ENCODE measurements at places on chromosomes 12 and 14. TPM values are rescaled to one million over a fixed set of nuclear protein-coding genes. Genes with fewer than 3 reads are reported as not detected.
A peak's percentile ranks its signal among the peaks of the same experiment; 100 is the strongest.

DNA sequence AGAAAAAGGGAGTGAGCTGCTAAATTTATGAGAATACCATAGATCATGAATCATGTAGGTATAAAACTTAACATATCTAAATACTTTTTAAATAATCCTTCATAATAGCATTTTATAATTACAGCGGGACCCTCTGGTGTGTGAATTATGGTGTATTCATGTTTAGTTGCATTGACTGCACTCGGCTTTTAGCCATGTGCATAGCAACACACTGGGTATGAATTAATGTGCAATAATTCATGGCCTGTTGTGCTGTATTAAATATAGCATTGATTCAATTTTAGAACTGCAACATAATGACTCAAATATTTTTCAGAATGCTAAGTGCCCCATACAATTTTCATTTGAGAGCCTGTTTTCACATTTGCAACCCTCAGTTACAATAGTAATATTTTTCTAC is 249.6 kb upstream of the G2E3 start:
- no peaks in the 10 kb centered on the region for H3K36me3 ChIP-seq
- no peaks in the 10 kb centered on the region for H3K27me3 ChIP-seq
- H3K4me1 ChIP-seq: no peaks in the 10 kb centered on the region
- H3K27ac ChIP-seq: no peak overlapping the region
- no peak for DNase-seq

- no peak for DNase-seq
- no peaks in the 10 kb centered on the region for H3K4me1 ChIP-seq
- H3K36me3 ChIP-seq: no peaks in the 10 kb centered on the region
- no peak overlapping the region for H3K4me3 ChIP-seq
Measured at GRCh38 chr14:40911141-40911540, 695.5 kb upstream of the LRFN5 start.

GRCh38 chr14:80567905-80568536 is 356.7 kb upstream of the DIO2 start:
- H3K36me3 ChIP-seq: no peaks in the 10 kb centered on the region
- H3K27ac ChIP-seq: no peak overlapping the region
- no peak overlapping the region for H3K4me3 ChIP-seq
- H3K4me1 ChIP-seq: no peaks in the 10 kb centered on the region
- no peak for DNase-seq

DNA sequence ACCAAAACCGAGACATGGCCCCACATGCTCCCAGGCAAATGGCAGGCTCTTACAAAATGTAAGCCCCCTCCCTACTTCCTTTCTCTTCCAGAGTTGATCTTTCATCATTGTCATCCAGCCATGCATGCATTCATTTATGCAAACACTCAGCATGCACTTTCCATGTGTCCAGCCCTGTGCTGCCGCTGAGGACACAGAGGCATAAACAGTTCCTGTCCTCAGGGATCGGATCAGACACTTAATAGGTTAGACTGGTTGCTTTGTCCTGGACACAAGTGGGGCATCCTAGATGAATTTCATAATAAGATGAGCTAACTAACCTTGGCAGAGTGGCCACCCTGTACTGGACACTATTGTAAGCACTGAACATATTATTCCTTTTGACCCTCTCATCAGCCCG is 23.1 kb downstream of the PRIMA1 start:
- H3K27me3 ChIP-seq: no peaks in the 10 kb centered on the region
- peak overlapping the region; percentile 81 for H3K27ac ChIP-seq
- H3K4me1 ChIP-seq: peaks cover 61% of the 10 kb centered on the region
- no peak for DNase-seq

GRCh38 chr14:100539766-100540140 is 47.5 kb downstream of the BEGAIN start:
- no peaks in the 10 kb centered on the region for H3K4me1 ChIP-seq
- DNase-seq: no peak
- peaks cover 2% of the 10 kb centered on the region for H3K36me3 ChIP-seq

- peaks cover 53% of the 10 kb centered on the region for H3K4me1 ChIP-seq
- no peak for DNase-seq
- no peaks in the 10 kb centered on the region for H3K27me3 ChIP-seq
- no peak overlapping the region for H3K4me3 ChIP-seq
- peaks cover 57% of the 10 kb centered on the region for H3K36me3 ChIP-seq
Measured at GRCh38 chr14:24238123-24238522, 4.3 kb downstream of the TINF2 start.

DNA sequence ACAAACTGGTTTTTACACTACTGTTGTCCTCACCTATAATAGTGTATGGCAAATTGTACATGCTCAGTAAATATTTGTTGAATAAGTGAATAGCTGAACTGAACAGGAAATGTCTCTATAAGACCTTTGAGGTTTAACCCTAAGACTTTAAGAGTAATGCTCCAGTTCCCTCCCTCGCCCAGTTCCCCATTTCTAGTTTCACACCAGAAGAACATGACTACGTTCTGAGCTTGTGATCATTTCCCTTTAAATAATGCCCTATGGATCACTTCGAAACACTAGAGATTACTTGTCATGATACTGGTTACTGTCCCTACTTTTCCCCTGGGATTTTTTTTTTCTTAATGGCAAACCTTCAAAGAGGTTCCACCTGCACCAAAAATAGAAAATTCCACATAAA is 69.3 kb downstream of the PRKD1 start:
- H3K27me3 ChIP-seq: no peaks in the 10 kb centered on the region
- no peak overlapping the region for H3K4me3 ChIP-seq
- peaks cover 12% of the 10 kb centered on the region for H3K4me1 ChIP-seq
- H3K27ac ChIP-seq: no peak overlapping the region
- no peaks in the 10 kb centered on the region for H3K36me3 ChIP-seq

DNA sequence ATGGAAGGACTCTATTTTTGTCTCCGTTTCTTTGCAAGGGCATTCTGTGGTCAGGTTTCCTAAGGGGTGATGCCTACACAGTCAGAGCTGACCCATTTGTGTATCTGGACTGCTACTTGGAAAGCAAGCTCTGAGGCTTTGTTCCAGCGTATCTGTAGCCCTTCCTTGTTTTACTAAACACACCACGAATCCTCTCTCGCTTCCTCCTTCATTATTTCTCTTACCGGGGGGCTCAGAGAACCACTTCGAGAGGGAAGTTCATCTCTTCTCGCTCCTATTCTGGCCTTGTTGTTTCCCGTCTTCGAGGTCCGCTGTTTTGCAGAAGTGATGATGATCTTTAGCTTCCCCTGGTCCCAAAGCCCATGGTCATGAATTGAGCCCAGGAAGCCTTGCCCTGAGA is 164.7 kb downstream of the SSPN start:
- no peaks in the 10 kb centered on the region for H3K27me3 ChIP-seq
- no peaks in the 10 kb centered on the region for H3K4me1 ChIP-seq
- no peak overlapping the region for H3K4me3 ChIP-seq
- no peak overlapping the region for H3K27ac ChIP-seq

GRCh38 chr12:106605254-106605653 is 22.4 kb downstream of the RFX4 start:
- peak; percentile 72 for DNase-seq
- H3K4me1 ChIP-seq: no peaks in the 10 kb centered on the region
- H3K27ac ChIP-seq: no peak overlapping the region
- peaks cover 17% of the 10 kb centered on the region for H3K27me3 ChIP-seq
- H3K4me3 ChIP-seq: no peak overlapping the region

DNA sequence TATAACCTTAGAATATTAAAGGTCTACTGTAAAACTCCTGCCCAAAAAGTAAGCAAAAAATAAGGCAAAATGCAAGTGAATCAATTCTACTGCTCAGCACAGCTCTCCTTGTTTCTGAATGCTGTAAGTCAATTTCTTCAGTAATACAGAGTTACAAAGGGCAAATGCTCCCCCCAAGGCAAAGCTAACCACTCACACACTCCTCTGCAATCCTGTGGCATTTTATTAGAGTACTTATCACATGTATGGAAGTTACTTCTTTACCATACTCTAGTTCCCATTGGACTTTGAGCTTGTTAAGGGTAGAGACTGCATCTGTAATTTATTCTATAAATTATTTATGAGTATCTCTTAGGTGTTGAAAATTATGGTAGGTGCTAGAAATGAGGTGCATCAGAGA is 27.2 kb downstream of the SEL1L start:
- peaks cover 66% of the 10 kb centered on the region for H3K36me3 ChIP-seq
- H3K27me3 ChIP-seq: no peaks in the 10 kb centered on the region
- H3K27ac ChIP-seq: no peak overlapping the region
- no peak for DNase-seq
- no peak overlapping the region for H3K4me3 ChIP-seq

DNA sequence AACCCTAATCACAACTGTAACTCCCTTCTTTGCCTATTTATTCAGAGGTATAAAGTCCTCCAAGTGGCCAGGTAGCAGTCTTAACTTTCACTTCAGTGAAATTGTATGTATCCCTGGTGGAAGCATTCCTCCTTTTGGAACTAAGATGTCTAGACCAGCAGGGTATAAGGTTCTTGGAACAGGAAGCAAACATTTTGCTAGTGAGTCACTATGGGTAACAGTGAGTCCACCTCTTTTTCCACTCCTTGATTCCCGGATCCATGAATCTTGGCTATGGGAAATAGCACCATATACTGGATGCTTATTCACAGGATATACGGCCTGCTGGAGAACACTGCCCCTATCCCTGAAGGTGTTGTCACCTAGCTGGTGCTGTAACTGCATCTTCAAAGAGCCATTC is 80.2 kb downstream of the KCNA5 start:
- no peak overlapping the region for H3K27ac ChIP-seq
- no peak overlapping the region for H3K4me3 ChIP-seq
- no peaks in the 10 kb centered on the region for H3K27me3 ChIP-seq
- H3K36me3 ChIP-seq: no peaks in the 10 kb centered on the region
- no peak for DNase-seq

GRCh38 chr12:1161197-1161596 is 170.2 kb downstream of the ERC1 start:
- no peaks in the 10 kb centered on the region for H3K4me1 ChIP-seq
- no peaks in the 10 kb centered on the region for H3K36me3 ChIP-seq
- no peak for DNase-seq
- H3K27ac ChIP-seq: no peak overlapping the region
- H3K27me3 ChIP-seq: no peaks in the 10 kb centered on the region

GRCh38 chr12:91993287-91994017 is 152.2 kb downstream of the BTG1 start:
- H3K36me3 ChIP-seq: no peaks in the 10 kb centered on the region
- no peak overlapping the region for H3K4me3 ChIP-seq
- DNase-seq: no peak
- no peak overlapping the region for H3K27ac ChIP-seq
- H3K27me3 ChIP-seq: no peaks in the 10 kb centered on the region

GRCh38 chr14:71489742-71490141 is 442.5 kb upstream of the RGS6 start:
- no peak overlapping the region for H3K27ac ChIP-seq
- no peaks in the 10 kb centered on the region for H3K36me3 ChIP-seq
- H3K4me1 ChIP-seq: peaks cover 45% of the 10 kb centered on the region
- no peak for DNase-seq

Gene MVK
- 10.3 TPM for total RNA-seq

Gene MUCL1
- not detected for total RNA-seq

Gene CLEC2D
- total RNA-seq: 3.4 TPM

Gene NPFF
- not detected for total RNA-seq

Gene AQP2
- total RNA-seq: not detected

Gene RASSF9
- total RNA-seq: 3.6 TPM

Gene SLC8A3
- total RNA-seq: 0.19 TPM

Gene WNT1
- total RNA-seq: not detected

Gene MYH6
- not detected for total RNA-seq

Measured in esophagus muscularis mucosa (tissue), 4 donors.